ENCODE measurements at places on chromosomes 4 and X. TPM values are rescaled to one million over a fixed set of nuclear protein-coding genes. Genes with fewer than 3 reads are reported as not detected.

The ADH7 gene
- total RNA-seq = 3.8 TPM

The TXLNG gene
- 26.6 TPM for total RNA-seq

The ITIH6 gene
- total RNA-seq = not detected

The MAGEA11 gene
- total RNA-seq = not detected

The HS3ST1 gene
- total RNA-seq = 14.2 TPM

The FOXO4 gene
- total RNA-seq = 5.5 TPM

The OTUD6A gene
- total RNA-seq = not detected

The SFRP2 gene
- total RNA-seq = not detected

The PGAM4 gene
- not detected for total RNA-seq

The SCARB2 gene
- 510 TPM for total RNA-seq

The SRPX gene
- 3.8 TPM for total RNA-seq

The AFP gene
- not detected for total RNA-seq

The NIPAL1 gene
- 14.1 TPM for total RNA-seq

The DGAT2L6 gene
- not detected for total RNA-seq

The CT55 gene
- total RNA-seq = not detected

The MTTP gene
- under 0.01 TPM for total RNA-seq

The GABRA4 gene
- not detected for total RNA-seq

The ZBTB33 gene
- total RNA-seq = 15.0 TPM

The ADGRL3 gene
- total RNA-seq = 0.36 TPM

The SOX3 gene
- not detected for total RNA-seq

The RHOXF2B gene
- not detected for total RNA-seq

The UGT2A1 gene
- not detected for total RNA-seq

The CSAG1 gene
- total RNA-seq = not detected

The PAGE5 gene
- total RNA-seq = not detected

The SPANXD gene
- not detected for total RNA-seq

The HSPA4L gene
- total RNA-seq = 36.7 TPM

The LDOC1 gene
- total RNA-seq = 1.4 TPM

The CCSER1 gene
- 9.6 TPM for total RNA-seq

The AREG gene
- 714 TPM for total RNA-seq

The ITGB1BP2 gene
- total RNA-seq = 1.5 TPM

The PITX2 gene
- under 0.01 TPM for total RNA-seq

The HOPX gene
- total RNA-seq = 19.6 TPM

The FGFBP2 gene
- not detected for total RNA-seq

The TMPRSS11F gene
- 8.7 TPM for total RNA-seq

The EDA gene
- total RNA-seq = 0.34 TPM

The IRS4 gene
- total RNA-seq = not detected

The ARMCX5 gene
- 21.1 TPM for total RNA-seq

The UGT2B15 gene
- total RNA-seq = not detected

The SYP gene
- under 0.01 TPM for total RNA-seq

The MID2 gene
- total RNA-seq = 31.2 TPM

The BEND2 gene
- total RNA-seq = not detected

The SMIM9 gene
- not detected for total RNA-seq

The GAGE12H gene
- total RNA-seq = not detected

The ABCG2 gene
- total RNA-seq = 0.68 TPM

The FRMPD3 gene
- total RNA-seq = under 0.01 TPM

The DMP1 gene
- total RNA-seq = not detected

The NWD2 gene
- total RNA-seq = 0.07 TPM

The TMEM150C gene
- under 0.01 TPM for total RNA-seq

The XPNPEP2 gene
- total RNA-seq = not detected

The VSIG1 gene
- total RNA-seq = 0.34 TPM

The MFAP3L gene
- total RNA-seq = 8.0 TPM

Measured in nasal cavity respiratory epithelium epithelial cell of viscerocranial mucosa (primary cell).